ENCODE measurements at places on chromosomes 13 and 19.

- DNase-seq, result no peak
Measured at GRCh38 chr19:33662391-33663092, 40.8 kb downstream of the CHST8 start.

DNA sequence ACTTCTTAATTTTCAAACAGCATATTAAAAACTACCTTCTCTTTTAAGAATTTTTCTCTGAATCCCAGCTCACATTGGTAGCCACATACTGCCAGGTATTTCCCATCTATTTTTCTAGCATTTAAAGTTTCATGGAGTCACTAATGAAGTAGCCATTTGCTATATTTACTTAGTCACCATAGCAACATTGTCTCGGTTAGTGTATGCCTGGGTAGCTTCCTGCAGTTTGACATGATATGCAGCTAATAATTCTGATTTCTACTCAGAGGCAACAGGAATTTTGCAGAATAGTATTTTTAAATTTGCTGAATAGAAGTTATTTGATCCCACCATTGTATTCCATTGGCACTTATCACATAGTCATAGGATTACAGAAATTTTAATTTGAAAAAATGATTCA lies 30.9 kb upstream of the KCTD4 start:
- DNase-seq, result no peak

DNA sequence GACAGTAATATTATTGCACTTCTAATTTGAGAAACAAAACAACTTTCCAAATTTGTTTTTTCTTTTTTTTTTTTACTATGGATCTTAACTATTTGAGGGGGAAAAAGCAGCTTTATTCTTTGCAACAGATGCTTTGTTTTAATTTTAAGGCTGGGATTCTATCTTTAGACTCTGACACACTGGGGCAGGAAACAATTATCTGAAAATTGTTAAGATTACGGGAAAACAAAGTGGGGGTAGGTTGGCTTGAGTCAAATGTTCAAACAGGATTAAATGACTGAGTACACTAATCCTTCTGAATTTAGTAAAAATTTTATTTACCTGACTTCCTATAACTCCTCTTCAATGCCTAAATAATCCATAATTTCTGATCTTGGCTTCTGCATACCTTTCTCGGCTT lies 543.2 kb downstream of the SLITRK6 start:
- DNase-seq, result no peak

- DNase-seq, result no peak
Measured at GRCh38 chr19:18159810-18160209, 6.8 kb downstream of the PIK3R2 start.

DNA sequence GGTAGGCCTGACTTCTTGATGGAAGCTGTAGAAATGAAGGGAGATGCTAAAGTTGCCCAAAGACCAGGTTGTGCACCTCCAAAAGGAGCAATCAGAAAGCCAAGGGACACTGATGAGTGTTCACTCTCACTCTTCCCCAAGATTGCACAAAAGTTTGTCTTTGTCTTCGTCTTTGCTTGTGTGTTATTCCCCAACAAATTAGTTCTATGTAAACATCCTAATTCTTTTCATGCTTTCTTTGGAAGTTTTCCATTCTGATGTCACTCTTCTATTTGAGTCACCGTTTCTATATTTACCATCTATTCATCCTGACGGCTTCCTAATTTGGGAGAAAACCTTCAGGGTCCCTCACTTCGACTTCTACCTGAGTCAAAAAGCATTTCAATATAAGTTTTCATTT lies 3.7 kb upstream of the TMEM272 start:
- DNase-seq, result no peak

DNA sequence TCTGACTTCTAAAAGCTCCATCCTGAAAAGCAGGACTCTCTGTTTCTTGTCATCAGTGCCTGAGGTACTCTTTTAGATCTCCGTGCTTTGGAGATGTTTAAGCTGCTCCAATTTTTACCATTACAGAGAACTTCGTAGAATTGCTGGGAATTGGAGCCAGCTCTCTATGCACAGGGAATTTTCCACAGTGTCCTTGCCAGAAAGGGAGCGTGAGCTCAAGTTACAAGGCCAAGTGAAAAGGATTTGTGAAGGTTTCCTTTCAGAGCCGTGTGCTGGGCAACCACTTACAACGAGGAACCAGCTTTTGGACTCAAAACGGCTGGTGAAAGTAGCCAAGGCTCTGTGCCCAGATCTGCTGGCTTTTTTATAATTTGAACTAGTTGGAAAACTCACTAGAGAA lies 82.6 kb downstream of the NUFIP1 start:
- DNase-seq, result no peak

DNA sequence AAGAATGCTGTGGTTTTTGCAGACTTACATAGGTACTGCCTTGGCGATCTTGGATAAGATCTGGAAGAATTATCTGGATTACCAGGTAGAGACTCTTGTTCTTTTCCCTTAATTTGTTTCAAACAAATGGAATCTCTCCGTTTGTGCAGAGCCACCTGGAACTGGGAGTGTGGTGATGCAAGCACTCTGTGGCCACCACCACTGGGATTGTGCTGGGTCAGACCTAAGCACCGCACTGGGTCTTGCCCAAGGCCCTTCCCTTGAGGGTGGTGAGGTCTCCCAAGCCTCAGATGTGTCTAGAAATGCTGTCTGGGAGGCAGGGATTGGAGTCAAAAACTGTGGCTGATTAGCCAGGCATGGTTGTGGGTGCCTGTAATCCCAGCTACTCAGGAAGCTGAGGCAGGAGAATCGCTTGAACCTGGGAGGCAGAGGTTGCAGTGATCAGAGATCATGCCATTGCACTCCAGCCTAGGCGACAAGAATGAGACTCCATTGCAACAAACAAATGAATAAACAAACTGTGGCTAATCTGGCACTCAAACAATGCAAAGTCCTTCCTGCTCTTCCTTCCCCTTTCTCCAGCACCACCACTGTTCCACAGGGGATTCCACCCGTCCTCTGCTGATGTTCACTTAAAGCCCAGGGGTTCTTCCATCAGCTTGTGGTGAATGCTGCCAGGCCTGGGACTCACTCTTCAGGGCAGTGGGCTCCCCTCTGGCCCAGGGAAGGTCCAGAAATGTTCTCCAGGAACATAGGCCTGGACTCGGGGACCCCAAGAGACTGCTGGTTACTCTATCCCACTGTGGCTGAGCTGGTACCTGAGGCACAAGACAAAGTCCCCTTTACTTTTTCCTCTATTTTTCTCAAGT lies 10.8 kb upstream of the CEACAM1 start:
- DNase-seq, result no peak

DNA sequence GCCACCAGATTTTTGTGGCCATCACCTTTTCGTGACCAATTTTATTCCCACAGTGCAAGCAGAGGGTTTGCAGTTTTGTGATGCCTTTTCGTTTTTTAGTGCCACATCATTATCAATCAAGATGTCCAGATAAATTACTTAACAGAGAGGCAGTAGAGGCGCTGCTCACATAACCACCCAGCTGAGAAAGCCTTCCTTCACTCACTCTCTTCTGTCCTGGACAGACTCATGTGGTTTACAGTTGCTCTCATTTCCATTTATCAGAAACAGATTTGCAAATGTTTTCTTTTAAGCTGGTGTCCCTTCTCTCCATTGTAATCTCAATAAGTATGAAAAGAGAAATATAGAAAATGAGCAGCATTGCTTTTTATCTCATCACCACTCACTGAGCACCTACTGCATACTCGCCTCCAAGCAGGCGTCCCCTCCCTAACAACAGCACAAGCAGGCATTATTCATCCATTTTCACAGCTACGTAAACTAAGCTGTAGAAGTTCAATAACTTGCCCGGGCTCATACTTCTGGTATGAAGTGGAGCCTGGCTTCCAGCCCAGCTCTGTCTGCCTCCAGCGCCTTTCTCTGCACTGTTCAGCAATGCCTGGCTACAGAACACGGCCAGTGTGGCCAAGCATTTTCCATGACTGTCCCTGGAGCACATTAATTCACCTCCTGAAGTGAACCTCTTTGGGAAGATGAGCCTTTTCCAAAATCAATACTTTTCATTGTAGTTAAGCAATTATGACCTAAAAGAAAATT lies 34.6 kb upstream of the KATNAL1 start:
- no peak for DNase-seq

GRCh38 chr19:45592366-45592765 lies 7.8 kb upstream of the OPA3 start:
- no peak for DNase-seq

- no peak for DNase-seq
Measured at GRCh38 chr13:64709079-64709478, 2521.1 kb downstream of the PCDH9 start.

- no peak for DNase-seq
Measured at GRCh38 chr13:48249018-48249417, 16.0 kb downstream of the ITM2B start.

GRCh38 chr13:112799394-112799793 lies 109.6 kb downstream of the ATP11A start:
- no peak for DNase-seq

- peak; percentile 65 for DNase-seq
Measured at GRCh38 chr19:15154002-15154612, 46.7 kb downstream of the NOTCH3 start.

DNA sequence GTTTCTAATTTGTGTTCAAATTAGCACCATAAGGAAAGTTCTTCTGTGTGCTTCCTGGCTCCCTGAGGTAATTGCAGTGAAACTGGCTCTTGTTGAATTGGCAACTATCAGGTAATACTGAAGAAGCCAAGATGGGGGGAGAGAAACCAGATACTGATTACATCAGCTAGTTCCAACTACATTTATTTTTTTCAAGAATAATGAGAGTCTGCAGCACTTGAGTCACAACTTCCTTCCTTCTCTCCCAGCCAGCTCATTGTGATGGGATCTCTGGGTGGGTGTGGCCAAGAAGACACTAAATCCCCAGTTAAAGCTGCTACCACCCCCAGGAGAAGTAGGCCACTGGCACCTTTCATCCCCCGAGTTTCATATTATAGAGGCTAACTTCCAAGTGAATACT lies 100.7 kb upstream of the RXFP2 start:
- no peak for DNase-seq

DNA sequence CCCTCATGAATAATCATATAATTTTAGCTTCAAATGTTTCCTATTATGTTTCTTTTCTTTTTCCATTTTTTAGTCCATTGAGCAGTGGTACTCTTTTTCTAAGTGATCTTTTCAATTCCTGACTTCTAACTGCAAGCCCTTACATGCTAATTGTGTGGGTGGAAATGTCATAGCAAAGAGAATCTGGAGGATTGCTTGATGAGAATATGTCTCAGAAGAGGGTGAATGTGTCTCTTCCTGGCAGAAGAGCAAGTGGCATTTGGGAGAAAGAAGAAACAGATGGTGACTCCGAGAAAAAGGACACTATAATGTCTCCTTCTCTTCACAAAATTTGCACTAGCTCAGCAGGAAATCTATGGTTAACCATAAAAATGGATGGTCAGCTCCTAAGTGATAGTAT lies 2320.0 kb downstream of the PCDH9 start:
- no peak for DNase-seq

GRCh38 chr13:33250609-33251008 lies 34.9 kb downstream of the STARD13 start:
- DNase-seq, result no peak

- no peak for DNase-seq
Measured at GRCh38 chr19:28990522-28990921, 222.4 kb downstream of the UQCRFS1 start.

- no peak for DNase-seq
Measured at GRCh38 chr13:46479283-46479682, 73.7 kb upstream of the LRCH1 start.

- DNase-seq, result no peak
Measured at GRCh38 chr19:3821156-3821555, 35.0 kb upstream of the MATK start.

GRCh38 chr13:37195621-37196020 lies 90.2 kb upstream of the CSNK1A1L start:
- DNase-seq, result no peak

DNA sequence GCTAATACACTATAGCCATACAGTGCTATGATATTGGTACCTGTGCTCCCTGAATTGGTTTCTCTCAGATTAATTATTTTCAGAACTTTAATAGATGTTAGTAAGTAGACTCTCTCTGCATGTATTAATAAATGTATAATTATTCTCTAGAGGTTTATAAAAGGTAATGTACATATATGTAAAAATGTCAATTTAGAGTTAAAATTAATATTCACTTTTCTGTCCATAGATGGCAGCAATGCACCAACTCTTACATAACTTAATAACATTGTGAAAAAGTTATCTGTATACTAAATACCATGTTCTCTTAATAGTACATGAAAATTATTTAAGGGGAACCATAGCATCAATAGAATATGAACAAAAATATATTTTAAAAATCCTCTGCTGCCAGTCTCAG lies 515.0 kb upstream of the KLHL1 start:
- DNase-seq, result peak; percentile 6

- no peak for DNase-seq
Measured at GRCh38 chr19:16970821-16971220, 55.8 kb downstream of the CPAMD8 start.

- DNase-seq, result no peak
Measured at GRCh38 chr19:48867123-48867745, 1.2 kb downstream of the PLEKHA4 start.

GRCh38 chr13:112952759-112953551 lies 16.1 kb upstream of the MCF2L start:
- no peak for DNase-seq

DNA sequence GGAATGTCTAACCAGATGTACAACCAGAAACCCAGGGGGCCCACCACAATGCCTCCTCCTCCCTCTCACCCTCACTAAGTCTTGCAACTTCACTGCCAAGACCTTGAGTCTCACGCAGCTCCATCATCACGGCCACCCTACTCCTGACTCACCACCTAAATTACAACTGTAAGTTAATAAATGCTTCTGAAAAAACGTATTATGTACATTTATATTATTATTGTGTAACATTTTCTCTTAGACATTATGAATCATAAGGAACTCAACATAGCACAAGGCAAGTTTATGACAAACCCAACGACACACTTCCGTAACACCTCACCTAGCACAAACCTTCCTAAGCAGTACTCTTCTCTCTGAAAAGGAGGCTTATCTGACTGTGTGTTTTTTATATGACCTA lies 20.7 kb downstream of the MIPEP start:
- no peak for DNase-seq

- DNase-seq, result no peak
Measured at GRCh38 chr13:79648191-79648590, 167.2 kb downstream of the NDFIP2 start.

DNA sequence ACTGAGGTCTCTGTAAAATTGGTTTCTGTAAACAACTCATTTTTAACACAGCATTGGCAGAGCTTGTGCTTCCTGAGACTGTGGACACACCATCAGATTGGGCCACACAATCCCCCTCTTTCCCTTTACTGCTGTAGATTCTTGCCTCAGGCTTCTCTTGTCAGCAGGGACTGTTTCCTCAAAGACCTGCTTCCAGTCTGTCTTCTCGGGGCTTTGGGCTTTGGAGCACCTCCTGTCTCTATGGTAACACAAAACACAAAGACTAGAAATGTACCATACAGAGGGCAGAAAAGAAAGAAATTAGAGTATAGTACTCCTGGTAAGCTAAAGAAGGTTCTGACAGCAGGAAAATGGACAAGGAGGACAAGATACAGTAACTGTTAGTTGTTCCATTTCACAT lies 484.5 kb downstream of the DIAPH3 start:
- no peak for DNase-seq

DNA sequence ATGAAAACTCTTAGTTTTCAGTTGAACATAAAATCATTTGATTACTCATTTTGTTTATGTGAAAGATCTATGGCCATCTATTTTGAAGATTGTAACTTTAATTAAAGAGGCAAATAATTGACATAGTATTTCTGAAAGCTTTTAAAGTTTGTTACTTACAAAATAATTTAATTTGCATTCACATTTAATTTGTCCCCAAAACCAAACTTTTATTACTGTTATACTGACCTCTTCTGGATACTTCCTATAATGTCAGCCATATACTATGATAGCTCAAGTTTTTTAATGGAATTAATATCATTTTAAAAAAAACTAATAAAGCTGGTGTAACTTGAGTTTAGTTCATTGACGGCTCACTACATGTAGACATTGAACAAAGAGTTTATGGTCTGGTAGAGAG lies 4.9 kb upstream of the SGCG start:
- no peak for DNase-seq
